Activated CD4-positive, alpha-beta T cell treated with anti-CD3 and anti-CD28 coated beads, Interleukin-10, Interleukin-2, amounts not matched to agents 100 ng/mL and 50 ng/mL, durations not matched to agents 16 hours and 8 hours (primary cell): ENCODE measurements at places on chromosomes 3 and 15.

DNA sequence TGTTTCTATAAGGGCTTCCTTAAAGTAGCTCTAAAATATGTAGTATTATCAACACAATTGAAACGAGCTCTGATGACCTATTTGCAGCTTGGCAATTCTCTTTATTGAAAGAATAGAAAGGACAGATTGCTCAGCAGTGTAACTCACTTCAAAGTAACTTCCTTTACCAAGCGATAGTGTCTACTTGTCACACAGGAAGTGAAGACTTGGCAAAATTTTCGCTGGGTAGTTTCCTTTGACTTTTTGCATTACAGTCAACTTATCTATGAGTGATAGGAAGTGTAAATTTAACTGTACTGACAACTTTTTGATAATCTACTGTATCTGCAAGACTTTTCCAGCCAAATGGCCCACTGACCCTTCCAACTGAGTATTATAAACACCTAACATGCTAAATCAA, 22.8 kb downstream of the SLC9A9 start:
- DNase-seq, result peak; percentile 78

DNA sequence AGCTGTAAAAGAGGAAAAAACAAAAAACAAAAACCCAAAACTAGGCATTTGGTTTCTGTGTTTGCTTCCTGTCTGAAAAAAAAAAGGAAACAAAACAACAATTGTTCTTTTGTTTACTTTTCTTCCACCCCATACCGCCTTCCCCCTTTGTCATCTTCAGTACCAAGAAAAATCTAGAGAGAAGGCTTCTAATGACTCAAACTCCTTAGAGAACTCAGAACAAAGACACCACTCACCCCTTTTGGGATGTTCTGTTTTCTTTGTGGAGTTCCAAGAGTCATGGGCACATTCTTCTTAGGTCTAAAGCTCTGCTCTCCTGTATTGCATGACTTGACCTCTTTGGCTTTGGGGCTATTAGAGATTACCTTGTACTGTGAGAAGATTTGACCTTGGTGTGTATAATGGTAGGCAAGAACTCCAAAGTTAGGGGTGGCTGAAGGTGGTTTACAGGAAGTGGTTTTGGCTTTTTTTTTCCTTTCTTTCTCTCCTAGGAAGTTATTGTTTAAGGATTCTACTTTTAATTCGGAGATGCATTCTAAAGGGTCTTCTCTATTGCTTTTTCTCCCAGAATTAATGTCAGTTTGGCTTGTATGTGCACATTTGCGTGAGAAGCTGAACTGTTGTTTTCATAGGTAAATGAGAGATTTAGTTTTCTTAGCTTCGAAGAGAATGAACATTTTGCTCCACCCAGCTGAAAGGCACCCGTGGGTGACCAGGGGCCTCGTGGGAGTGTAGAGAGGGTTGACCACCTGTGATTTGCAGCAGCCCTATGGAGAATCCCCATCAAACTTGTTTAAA, 39.5 kb upstream of the ZBTB20 start:
- DNase-seq, result no peak

GRCh38 chr15:78979456-78980320, 34.8 kb upstream of the CTSH start:
- DNase-seq, result peak; percentile 57

GRCh38 chr3:70064194-70064779, 64.8 kb downstream of the SAMMSON start:
- peak; percentile 22 for DNase-seq

GRCh38 chr3:69166446-69166845, 44.1 kb upstream of the LMOD3 start:
- no peak for DNase-seq

DNA sequence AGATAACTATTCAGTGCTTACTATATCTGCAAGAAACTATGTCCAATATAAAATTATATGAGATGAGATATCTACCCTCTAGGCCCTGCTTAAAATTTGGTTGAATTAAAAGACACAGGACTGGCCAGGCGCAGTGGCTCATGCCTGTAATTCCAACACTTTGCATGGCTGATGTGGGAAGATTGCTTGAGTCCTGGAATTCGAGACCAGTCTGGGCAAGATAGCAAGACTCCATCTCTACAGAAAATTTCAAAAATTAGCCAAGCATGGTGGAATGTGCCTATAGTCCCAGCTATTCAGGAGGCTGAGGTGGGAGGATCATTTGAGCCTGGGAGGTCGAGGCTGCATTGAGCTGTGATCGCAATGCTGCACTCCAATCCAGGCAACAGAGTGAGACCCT, 303.7 kb upstream of the UBE2E2 start:
- DNase-seq, result no peak

DNA sequence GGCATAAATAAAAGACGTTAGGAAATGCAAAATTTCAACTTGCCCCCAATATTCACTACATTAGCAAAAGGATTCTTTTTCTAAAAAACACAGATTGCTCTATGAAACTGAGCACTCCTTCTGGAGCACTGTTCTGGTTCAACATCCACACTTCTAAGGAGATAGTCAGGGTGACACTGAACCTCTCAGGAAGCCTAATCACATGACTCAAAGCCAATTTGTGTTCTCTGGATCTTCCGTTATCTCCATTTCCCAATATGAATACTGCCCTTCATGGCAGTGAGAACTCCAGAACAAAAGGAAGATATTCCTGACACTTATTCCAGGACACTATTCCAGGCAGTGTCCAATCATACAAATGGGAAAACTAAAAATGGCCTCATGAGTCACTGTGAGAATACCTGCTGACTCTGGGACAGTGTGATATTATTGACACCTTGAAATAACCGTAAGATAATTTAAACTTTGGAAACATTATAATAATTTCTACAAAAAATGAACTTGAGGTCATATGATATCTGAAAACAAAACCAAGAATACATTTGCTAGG, 21.4 kb upstream of the TRPM7 start:
- no peak for DNase-seq

GRCh38 chr3:13072239-13072599, 1.0 kb downstream of the IQSEC1 start:
- DNase-seq, result no peak
